Activated CD8-positive, alpha-beta memory T cell treated with anti-CD3 and anti-CD28 coated beads, Interleukin-2, amount 50 U/mL, for 4 hours (primary cell): ENCODE measurements at places on chromosomes 4 and X.

DNA sequence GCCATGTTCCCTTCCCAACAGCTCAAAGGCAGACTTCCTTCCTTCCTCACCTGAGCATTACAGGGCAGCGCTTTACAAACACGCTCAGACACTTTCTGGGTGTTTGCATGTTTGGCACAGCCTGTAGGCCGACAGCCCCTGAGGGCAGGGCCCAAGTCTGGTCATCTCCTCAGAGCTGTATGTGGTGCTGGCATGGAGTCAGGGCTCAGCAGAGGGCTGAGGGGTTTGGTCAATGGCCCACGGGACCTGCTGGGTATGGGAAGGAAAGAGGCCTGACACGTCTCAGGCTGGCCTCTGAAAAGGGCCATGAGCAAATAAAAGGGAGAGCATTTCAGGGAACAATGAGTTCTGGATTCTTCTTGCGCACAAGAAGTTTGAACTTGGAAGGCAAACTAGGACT is 73.8 kb upstream of the MAP3K15 start:
- DNase-seq = no peak

GRCh38 chr4:101031971-101032370 is 315.4 kb downstream of the PPP3CA start:
- DNase-seq = no peak

DNA sequence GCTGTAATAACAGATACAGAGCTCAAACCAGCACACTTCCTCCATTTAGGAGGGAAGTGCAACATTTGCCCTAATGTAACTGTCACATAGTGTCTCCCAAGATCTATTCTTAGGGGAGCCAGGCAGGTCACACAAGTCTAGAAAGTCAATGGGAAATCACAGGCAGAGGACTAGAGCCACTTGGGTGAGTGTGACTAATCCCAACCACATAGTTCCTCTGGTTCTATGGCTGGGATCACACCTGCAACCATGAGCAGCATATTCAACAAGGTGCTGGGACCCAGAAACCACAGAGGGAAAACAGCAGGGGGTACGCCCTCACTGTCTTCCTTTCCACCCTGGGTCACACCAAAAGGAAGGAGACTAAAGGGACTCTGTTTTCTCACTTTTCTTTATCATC is 66.8 kb upstream of the TACR3 start:
- no peak for DNase-seq

DNA sequence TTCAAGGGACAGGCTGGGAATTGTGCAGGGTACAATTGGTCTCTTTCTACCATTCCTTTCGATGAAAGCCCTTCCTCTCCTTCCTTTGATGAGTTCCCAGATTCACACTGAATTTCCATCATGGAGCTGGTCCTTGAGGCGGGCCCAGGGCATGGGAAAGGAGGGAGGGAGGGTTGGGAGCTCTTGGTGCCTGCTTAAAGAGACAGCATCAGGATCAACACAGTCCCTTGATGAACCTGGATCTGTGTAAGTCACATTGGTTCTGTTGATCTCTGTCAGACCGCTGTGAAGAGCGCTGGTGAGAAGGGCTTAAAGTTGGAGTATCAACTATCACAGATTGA is 4.4 kb downstream of the PLP1 start:
- no peak for DNase-seq

DNA sequence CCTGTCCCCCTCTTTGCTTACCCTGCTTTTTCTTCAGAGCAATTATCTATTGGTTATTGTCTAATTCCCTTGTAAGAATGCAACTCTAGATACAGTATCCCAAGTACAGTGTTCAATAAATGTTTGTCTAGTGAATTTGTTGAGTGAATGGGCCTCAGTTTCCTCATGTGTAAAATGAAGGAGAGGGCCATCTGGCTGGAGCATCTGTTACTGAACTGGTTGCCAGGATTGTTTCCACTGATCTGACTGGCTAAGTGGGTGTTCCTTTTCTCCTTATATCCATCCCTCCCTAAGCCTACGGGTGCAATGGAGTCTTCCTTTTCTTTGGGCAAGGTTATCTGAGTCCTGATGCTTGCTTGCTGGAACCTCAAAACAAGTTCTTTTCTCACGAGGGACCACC is 185.2 kb upstream of the RPS6KA3 start:
- no peak for DNase-seq

- no peak for DNase-seq
These were observed 1622.8 kb upstream of the IGFBP7 start for GRCh38 chr4:58732973-58733372.

- no peak for DNase-seq
These were observed 351.2 kb downstream of the ARHGAP24 start for GRCh38 chr4:85826060-85826678.

GRCh38 chr4:73860917-73861316 is 7.8 kb downstream of the PF4V1 start:
- no peak for DNase-seq

DNA sequence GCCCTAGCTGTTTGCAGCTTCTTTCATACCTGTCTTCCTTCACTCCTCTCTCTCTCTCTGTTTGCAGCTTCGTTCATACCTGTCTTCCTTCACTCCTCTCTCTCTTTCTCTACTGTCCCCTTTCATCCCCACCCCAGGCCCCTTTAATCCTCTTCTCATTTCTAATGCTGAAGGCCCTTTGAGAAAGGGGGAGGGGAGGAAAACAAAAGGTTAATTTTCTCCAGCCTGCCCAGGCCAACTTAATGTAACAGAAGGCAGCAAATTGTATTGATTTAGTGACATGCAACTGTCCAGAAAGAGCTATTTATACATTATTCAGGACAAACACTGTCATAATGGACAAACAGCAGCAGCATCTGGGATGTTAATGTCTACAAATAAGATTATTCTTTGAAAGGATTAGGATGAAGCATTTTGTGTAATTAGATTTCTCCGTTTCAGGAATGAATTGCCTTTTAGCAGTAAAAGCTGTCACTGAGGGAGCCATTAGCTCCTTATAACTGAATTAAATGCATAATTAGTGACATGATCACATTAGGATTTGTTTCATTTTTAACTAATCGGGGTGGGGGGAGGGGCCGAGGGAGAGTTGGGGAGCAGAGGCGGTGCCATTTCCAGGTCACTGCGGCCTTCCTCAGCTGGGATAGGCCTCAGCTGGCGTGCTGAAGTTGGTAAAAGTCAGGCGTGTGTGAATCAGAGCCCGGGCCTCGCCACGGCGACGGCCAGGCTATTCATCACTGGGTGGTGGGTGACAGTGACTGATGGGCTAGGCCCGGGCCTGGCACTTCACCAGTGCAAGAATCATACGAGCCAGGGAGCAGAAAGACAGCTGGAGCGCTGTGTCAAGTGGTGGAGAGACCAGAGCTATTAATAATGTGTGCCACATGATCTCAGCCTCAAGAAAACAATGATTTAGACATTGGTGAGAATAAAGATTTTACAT is 174.5 kb downstream of the NKX6-1 start:
- no peak for DNase-seq

DNA sequence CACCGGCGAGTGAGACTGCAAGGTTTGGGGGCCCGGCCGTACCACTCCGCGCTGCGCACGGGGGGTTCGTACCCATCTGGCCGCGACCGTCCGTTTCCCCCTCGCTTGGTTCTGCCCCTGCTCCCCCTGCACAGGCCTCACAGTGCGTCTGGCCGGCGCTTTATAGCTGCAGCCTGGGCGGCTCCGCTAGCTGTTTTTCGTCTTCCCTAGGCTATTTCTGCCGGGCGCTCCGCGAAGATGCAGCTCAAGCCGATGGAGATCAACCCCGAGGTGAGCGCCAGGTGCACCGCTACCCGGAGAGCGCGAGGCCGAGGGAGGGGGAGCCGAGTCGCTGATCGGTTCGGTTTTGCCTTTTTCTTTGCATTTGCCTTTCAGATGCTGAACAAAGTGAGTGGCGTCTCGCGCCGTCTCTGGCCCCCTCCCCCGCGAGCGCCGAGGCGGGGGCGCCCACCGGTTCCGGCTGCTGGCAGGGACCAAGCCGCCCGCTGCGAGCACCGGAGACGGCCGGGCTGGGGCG is at the start of gene UCHL1:
Gene UCHL1, plus strand, starts transcription at position 189 of the 517 bp plus-strand sequence. Its CDS starts 49 bp downstream, at position 238.
- DNase-seq = no peak

GRCh38 chrX:154655786-154656185 is 2.4 kb upstream of the CTAG2 start:
- DNase-seq = no peak

- DNase-seq = no peak
These were observed 1300.2 kb downstream of the RAPGEF2 start for GRCh38 chr4:160403081-160403480.

GRCh38 chrX:107985033-107985432 is 2.9 kb upstream of the TEX13B start:
- DNase-seq = no peak

- DNase-seq = no peak
These were observed 178.5 kb downstream of the NHS start for GRCh38 chrX:17553469-17553868.

GRCh38 chrX:56826020-56826419 is 97.0 kb downstream of the NBDY start:
- DNase-seq = no peak

DNA sequence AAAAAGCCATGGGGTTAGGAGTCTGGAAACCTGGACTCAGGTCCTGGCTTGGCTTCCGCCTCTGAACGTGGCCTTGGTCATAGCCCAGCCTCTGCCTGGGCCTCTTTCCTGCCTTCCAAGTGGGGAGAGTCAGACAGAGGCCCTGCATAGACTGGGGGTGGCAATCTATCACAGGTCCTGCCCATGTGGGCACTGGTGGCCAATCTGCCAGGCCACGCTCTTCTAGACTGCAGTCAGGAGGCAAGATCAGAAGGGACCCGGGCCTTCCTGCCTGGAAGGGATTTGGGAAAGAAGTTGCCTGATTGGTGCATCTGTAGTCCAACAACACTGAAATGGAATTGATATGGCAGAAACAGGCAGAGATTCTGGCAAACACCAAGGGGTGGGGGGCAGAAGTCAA is 46.1 kb downstream of the CNGA2 start:
- DNase-seq = no peak

DNA sequence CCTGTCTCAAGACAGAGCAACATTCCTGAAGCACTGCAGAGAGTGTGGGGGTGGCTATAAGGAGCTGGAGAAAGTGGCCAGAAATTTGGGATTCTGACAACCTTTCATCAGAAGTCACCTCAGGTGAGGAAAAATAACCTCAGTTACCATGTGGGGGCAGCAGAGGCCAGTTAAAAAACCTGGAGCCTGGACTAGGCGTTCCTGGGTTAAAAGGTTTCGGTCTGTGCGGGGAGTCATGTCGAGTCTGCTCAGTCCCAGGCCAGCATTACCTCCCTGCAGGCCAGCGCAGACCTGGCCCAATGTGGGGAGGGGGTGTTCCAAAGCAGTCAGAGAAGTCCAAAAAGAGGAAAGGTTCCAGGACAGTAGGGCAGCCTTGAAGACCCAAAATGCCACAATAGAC is 10.9 kb upstream of the NALF2 start:
- DNase-seq = no peak

- DNase-seq = no peak
These were observed 7.6 kb upstream of the DLG3 start for GRCh38 chrX:70437011-70437410.

DNA sequence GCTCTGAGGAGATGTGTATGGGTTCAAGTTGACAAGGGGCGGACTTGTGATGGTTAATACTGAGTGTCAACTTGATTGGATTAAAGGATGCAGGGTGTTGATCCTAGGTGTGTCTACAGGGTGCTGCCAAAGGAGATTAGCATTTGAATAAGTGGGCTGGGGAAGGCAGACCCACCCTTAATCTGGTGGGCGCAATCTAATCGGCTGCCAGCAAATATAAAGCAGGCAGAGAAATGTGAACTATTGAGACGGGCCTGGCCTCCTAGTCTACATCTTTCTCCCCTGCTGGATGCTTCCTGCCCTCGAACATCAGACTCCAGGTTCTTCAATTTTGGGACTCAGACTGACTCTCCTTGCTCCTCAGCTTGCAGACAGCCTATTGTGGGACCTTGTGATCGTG is 26.7 kb upstream of the SMIM10L2A start:
- DNase-seq = no peak

- no peak for DNase-seq
These were observed 28.6 kb downstream of the NYX start for GRCh38 chrX:41475591-41476241.

DNA sequence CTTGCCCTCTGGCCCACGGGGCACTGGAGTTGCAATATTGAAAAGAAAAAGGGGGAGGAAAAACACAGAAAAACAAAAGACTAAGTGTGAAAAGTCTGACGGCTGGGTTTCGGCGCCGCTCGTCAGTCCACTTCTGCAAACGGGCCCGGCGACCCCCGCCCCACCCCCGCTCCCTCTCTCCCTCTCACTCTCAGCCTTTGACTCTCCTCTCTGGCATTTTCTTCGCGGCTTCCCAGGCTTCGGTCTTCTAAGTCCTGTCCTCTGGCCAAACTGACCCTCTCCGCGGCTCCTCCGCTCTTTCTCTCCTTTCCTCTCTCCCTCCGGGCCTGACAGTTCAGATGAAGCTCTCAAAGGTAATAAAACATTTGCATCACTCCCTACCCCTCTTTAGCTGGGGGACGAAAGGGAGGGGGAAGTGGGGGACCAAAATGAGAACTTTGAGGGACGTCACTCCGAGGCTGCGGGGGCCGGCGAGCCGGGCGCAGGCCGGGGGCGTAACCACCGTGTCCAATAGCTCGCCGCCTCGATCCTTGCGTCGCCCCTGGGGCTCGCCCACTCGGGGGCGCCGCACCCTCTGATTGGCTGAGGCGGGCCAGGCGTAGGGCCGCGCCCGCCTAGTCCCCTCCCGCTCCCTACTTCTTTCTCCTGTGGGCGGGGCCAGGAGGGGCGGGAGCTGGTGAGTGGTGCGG is at the start of gene NKX6-1:
Gene NKX6-1, minus strand, starts transcription at position 358 of the 689 bp plus-strand sequence. CDS start 1,064 bp downstream, outside the sequence.
- no peak for DNase-seq

GRCh38 chr4:159292137-159292896 is 189.4 kb downstream of the RAPGEF2 start:
- DNase-seq = no peak

DNA sequence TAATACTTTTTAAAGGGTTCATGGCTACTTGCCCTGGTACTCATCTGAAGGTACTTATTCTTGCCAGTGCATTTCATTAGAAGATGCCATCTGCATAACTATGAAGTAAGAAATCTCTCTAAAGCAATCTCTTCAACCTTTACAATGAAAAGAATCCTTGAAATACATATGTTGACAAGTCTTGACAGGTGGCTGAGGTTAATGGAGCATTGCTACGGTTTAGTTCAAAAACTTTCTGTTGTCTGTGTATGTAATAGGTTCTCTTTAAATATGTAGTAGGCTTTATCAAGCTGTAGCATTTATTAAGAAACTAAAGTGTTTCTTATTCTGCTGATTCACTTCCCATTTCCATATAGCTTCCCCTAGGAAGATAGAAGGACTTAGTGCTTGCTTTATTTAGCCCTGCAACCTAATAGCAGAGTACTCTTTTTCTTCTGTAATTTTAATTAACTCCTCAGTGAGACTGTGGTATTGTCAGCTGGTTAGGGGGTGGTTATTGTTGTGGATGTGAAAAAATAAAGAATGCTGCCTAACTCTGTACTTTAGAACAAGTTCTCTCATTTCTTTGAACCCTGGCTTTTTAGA is 39.3 kb downstream of the SLAIN2 start:
- DNase-seq = no peak

DNA sequence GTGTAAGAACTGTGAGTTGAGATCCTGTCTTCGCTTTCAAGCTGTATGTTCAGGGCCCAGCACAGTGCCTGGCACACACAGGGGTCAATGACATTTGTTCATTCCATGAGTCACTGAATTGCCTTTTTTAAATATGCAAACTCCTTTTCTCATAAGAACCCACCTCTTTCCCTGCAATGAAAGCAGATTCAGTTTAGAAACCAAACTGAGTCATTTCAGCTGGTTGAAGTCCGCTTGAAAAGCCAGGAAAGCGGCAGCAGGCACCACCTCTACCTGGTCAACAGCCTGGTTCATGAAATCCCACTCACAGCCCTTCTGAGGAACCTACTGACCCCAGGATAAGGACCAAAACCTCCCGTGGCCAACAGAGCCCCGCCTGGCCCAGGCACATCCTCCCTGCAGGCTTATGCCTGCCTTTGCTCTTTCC is 4.5 kb upstream of the C1QTNF7 start:
- DNase-seq = no peak
